Mesenteric fat pad (tissue), 1 donor: ENCODE measurements at places on chromosomes 3 and 15. TPM values are rescaled to one million over a fixed set of nuclear protein-coding genes. Genes with fewer than 3 reads are reported as not detected.
A peak's percentile ranks its signal among the peaks of the same experiment; 100 is the strongest.

The GABRR3 gene
- not detected for total RNA-seq

DNA sequence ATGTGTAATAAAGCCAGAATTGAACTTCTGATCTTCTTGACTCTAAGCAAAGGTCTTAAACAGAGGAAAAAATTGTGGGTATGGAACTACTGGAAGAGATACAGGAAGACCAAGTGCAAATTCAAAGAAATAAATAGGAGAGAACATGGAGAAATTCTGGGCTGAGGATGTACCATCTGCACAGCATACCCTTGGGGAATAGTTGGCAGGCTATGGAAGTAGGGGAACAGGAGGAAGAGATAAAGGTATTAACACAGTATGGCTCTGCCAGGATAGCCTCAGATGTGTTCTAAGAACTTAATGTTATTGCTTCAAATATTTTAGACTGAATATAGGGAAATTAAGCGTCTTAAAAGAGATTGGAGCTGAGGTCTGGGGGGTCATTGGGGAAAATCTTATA, 485.4 kb downstream of the CNTN3 start:
- DNase-seq, result no peak

GRCh38 chr3:188309437-188310269, 155.7 kb downstream of the LPP start:
- DNase-seq, result no peak

- DNase-seq, result no peak
Measured at GRCh38 chr3:177119829-177120228, 77.5 kb downstream of the TBL1XR1 start.

DNA sequence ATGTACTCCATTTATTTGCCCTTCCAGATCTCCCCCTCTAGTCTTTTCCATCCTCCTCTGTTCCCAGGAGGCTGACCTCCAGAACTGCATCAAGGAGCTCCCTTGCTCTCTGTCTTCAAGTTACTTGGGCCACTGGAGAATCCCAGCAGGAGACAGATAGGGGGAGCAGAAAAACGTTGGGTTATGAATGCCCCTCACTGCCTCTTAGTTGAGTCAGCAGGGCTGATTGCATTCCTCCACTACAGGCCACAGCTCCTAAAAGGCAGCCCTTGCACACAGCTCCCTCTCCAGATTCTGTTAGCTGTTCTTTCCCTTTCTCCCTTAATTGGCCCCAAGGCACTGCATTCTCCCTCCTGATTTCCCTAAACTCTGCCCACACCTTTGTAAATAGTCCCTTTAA, 12.4 kb upstream of the CEP152 start:
- DNase-seq, result no peak

- DNase-seq, result no peak
Measured at GRCh38 chr3:128385080-128385832, 81.4 kb downstream of the DNAJB8 start.

DNA sequence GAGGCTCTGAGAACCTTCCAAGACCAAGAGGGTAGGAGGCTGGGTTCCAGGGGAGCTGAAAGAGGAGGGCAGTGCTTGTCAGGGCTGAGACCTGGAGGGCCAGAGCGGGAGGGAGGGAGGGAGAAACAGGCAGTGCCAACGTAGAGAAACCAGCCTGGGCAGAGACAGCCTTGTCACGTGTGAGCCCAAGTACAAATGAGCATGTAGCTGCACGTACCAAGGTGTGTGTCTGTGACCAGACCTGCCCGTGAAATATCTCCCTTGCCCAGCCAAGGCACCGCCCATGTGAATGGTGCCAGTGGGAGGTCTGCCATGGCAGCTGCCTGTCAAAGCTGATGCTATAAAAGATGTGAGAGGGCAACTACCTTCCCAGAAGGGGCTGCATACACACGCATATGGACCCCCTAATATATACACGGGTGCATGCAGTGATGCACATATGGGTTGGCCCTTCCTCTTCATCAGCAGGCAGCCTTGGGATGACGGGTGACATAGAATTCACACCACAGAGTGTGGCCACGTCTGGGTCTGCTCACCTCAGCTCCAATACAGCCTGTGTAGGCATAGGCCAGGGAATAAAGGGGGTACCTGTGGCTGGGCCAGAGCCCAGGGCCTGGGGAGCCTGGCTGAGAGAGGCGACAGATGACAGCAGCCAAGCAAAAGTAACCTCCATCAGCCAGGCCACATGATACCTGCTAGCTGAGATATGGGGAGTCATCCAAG, 7.8 kb upstream of the CTDSPL start:
- DNase-seq, result peak; percentile 76

The PEAK1 gene
- 83.4 TPM for total RNA-seq

The REC114 gene
- total RNA-seq, result not detected

DNA sequence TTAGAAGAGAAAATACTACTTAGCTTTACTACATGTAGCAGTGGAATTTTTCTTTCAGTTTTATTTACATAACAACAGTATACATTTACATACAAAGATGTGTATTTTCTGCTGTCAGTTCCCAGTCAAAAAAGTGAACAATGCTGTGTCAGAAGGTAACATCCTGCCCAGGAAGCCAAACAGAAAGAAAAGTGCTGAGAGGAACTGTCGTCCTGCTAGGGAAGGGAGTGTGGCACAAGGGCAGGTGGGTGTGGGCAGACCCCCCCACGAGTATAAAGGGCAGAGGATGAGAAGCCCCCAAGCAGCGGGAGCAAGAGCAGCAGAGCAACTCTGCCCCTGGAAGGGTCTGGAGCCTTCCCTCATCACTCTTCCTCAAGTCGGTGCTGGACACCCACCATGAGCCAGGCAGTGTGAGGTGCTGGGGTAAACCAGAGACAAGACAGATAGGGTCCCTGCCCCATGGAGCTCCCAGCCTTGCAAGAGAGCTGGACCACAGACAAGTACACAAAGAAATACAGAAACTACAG, 39.7 kb downstream of the TBC1D2B start:
- no peak for DNase-seq

GRCh38 chr15:100140527-100141308, 201.1 kb downstream of the ADAMTS17 start:
- no peak for DNase-seq

The CAMKV gene
- not detected for total RNA-seq

The FAM98B gene
- 22.4 TPM for total RNA-seq

GRCh38 chr3:101849714-101850245, 466 bp downstream of the NFKBIZ start:
- no peak for DNase-seq

DNA sequence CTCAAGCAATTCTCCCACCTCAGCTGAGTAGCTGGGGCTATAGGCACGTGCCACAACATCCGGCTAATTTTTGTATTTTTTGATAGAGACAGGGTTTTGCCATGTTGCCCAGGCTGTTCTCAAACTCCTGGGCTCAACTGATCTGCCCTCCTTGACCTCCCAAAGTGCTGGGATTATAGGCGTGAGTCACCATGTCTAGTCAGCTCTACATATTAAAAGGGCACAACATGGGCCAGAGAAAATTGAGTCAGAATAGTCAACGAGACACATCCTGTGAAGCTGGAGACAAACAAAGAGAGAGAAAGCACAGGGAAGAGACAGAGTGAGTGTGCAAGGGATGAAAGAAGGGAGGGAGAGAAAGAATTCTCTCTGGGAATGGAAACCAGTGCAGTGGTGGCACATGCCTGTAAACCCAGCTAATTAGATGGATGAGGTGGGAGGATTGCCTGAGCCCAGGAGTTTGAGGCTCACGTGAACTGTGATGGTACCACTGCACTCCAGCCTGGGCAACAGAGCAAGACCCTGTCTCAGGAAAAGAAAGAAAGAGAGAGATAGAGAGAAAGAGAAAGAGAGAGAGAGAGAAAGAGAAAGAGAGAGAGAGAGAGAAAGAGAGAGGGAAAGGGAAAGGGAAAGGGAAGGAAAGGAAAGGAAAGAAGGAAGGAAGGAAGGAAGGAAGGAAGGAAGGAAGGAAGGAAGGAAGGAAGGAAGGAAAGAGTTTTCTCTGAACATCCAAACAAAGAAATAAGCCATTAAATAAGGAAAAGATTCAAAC, 107.2 kb upstream of the SLC25A36 start:
- DNase-seq, result no peak

DNA sequence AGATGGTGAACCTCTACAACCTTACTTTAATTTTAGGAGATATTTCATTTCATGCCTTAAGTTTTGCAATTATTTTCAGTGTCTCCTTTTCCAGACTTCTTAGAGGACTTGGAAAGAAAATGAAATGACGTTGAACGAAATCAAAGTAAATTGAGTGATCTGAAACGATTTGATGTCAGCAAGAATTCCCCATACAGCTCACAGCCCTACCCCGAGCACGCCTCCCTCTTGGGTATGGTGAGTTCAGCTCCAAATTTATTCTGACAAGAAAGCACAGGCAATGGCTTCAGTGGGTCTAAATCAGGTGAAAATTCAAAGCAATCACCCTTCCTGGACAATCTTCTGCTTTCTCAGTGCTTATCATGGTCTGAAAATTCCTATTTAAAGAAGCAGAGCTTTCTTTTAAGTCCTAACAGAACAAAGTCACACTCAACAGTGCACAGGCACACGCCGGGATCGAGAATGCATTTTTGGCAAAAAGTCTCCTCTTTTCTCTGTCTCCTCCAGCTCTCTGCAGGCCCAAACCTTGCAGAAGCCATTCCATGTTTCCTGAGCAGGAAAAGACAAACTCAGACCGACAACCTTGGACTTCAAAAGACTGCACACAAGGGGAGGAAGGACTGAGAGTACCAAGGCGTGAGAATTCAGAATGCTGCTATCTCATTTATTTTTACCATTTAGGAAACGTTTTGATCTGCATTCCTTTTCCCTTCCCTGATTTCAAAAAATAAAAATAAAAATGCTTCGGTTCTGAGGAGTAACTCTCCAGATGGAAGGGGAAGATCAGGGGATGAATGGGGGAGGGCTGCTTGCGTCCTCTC, 72.0 kb downstream of the CCNL1 start:
- DNase-seq, result no peak

GRCh38 chr3:55169608-55170072, 241.8 kb upstream of the LRTM1 start:
- no peak for DNase-seq
